GOT3 (cell line): ENCODE measurements at places on chromosomes 6 and 20.

- no peak for DNase-seq
Measured at GRCh38 chr6:43393602-43394001, 24.2 kb upstream of the ZNF318 start.

GRCh38 chr20:44054118-44054517 lies 132.9 kb downstream of the JPH2 start:
- no peak for DNase-seq

- no peak for DNase-seq
Measured at GRCh38 chr6:117264369-117264691, 1.0 kb upstream of the VGLL2 start.

- peak; percentile 10 for DNase-seq
Measured at GRCh38 chr6:73774311-73774774, 78.3 kb downstream of the CD109 start.

GRCh38 chr6:134814076-134814695 lies 135.7 kb downstream of the ALDH8A1 start:
- DNase-seq: no peak

DNA sequence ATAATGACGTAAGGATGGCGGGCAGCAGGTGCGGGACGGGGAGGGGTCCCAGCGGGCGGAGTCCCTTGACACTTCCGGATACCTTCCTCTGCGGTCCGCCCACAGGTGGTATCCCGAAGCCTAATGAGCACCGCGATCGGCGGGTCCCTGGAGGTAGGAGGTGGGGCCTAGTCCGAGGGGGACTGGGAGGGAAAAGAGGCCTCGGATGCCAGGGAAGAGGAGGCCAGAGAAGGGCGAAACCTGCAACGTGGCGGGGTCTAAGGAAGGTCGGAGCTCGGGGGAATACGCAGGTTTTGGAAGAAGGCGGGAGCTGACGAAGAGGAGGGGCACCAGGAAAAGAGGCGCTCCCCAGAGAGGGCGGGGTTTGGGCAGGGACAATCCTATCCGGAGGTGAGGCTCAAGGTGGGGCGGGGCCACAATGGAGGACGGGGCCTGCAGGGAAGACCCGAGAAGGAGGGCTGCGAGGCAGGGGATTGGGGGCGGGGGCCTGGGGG lies 3.7 kb downstream of the PRSS16 start:
- no peak for DNase-seq

DNA sequence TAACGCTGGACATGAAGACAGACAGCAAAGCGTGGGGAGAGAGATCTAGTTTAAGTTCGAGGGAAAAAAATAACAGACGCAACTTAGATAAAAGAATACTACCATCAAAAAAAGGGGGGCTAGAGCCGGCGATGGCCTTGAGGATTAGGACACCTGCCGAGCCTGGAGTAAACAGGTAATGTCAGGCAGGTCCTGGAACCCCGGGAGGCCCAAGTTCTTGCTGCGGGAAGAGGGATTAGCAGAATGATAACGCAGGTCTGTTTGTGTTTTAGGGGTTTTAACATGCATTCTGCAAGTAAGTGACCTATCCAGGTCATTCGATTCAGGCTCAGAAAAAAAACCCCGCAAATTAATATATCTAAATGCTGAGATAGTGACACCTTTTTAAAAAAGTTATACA lies 754 bp upstream of the TMEM170B start:
- DNase-seq: no peak

DNA sequence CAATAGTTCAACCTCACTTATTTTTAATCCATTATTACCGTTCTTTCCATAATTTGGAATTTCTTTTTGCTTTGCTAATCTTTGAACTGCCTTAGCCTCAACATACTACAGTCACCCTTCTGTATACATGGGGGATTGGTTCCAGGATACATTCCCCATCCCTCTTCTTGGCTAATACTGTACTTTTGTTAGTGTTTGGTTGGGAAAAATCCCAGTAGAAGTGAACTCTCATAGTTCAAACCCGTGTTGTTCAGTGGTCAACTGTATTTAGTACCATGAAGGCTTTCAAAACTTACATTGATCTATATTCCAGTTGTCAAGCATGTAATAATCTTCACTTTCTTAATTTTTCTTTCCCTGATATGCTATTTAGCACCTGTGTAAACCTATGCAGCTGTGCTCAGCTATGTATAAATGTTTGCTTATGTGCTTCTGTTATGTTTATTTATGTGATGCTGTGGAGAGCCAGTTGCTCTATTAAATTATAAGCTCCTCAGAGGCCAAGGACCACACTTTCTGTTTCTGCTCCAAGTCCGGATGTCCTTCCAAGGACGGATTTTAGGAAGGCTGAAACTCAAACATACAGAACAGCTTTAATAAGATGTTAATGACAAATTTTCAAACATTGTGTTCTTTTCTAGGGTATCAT lies 33.3 kb upstream of the LAMA4 start:
- no peak for DNase-seq

- no peak for DNase-seq
Measured at GRCh38 chr6:1498491-1499113, 109.2 kb downstream of the FOXF2 start.

GRCh38 chr20:16662467-16662866 lies 67.4 kb upstream of the SNRPB2 start:
- no peak for DNase-seq

DNA sequence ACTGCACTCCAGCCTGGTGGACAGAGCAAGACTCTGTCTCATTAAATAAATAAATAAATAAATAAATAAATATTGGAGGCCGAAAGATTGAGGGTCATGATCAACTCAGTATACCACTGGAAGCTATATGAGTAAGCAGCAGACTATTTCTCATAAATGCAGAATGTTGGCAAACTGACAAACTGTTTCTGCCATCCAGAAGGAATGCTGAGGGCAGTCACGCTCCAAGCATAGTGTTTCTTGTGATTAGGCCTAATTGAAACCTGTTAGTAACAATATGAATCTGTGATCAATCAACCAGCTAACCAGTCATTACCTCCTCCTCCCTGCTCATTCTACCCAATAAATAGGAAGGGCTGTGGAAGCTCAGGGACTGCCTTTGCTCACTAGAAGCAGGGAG lies 15.2 kb upstream of the KCNK15 start:
- no peak for DNase-seq

GRCh38 chr6:95325916-95326315 lies 251.4 kb upstream of the MANEA start:
- no peak for DNase-seq

DNA sequence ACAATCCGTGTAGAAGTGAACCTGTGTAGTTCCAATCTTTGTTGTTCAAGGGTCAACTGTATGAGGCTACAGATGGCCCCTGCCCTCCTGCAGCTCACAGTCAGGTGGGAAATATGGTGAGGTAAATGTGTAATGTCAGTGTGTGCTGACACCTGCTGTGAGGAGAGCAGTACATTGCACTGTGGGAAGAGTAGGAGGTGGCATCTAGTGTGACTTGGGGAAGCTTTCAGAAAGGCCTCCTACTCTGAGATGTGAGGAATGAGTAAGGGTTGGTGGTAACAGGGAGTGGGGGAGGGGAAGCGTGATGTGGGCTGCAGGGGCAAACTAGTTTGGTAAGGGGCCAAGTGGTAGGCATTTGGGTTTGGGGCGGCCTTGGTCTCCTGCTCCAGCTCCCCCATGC lies 188.8 kb downstream of the FARS2 start:
- no peak for DNase-seq

- DNase-seq: no peak
Measured at GRCh38 chr6:84728602-84729001, 35.8 kb downstream of the TBX18 start.

GRCh38 chr6:105058846-105059245 lies 101.9 kb downstream of the LIN28B start:
- no peak for DNase-seq

GRCh38 chr6:161406646-161407045 lies 132.8 kb upstream of the AGPAT4 start:
- no peak for DNase-seq

DNA sequence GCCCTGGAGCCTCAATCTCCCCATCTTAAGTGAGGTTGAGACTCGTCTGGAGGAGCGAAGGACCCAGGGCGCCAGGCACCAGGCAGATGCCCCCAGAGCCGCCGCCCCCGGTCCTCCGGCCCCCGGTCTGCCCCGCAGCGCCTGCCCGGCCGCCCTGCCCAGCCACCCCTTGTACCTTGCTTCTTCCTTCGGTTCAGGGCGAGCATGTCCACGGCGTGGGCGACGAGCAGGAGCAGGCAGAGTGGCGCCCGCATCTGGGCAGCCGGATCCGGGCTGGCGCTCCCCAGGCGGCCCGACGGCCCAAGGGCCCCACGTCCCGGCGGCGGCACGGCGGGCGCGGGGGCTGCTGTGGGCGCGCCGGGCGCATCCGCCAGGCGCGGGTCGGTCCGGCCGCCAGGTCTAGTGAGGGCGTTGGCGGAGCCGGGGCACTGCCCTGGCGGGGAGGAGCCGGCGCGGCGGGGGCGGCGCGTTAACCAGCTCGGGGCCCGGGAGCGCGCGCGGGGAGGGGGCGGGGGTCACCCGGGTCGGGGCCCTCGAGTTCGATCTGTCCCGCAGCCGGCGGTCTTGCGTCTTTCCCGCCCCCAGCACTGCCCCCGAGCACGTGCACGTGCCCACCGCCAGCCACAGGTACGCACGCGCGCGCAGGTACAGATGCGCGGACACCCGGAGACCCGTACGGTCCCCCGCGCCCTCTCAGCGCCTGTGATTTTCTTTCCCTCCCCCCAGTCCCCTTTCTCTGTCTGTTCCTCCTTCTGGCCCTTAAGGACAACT lies at the start of gene RSPO4:
Gene RSPO4, minus strand, starts transcription at position 401 of the 771 bp plus-strand sequence. Its CDS starts 147 bp downstream, at position 254.
- no peak for DNase-seq

GRCh38 chr6:66986940-66987339 lies 1279.9 kb upstream of the EYS start:
- DNase-seq: no peak
